ENCODE measurements at places on chromosomes 11 and 22.

GRCh38 chr11:93717501-93717900, 23.8 kb downstream of the TAF1D start:
- DNase-seq: no peak

- no peak for DNase-seq
Measured at GRCh38 chr22:21764038-21764804, 28.6 kb upstream of the YPEL1 start.

DNA sequence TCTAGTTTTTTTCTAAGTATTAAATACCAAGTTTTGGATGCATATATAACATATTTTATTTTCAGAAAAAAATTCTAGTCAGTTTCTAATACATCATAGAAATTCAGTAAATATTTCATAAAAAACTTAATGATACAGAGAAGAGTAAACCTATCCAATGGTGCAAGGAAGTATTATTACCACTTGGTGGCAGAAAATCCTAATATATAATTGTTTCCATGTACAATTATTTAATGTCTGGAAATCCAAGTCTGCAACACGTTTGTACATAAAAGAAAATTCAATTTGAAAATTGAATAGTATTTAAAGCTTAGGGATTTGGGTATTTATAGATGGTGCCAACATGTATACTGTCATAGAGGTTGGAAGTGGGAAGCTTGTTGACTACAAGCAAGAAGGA, 127.0 kb downstream of the TRPC6 start:
- DNase-seq: no peak

DNA sequence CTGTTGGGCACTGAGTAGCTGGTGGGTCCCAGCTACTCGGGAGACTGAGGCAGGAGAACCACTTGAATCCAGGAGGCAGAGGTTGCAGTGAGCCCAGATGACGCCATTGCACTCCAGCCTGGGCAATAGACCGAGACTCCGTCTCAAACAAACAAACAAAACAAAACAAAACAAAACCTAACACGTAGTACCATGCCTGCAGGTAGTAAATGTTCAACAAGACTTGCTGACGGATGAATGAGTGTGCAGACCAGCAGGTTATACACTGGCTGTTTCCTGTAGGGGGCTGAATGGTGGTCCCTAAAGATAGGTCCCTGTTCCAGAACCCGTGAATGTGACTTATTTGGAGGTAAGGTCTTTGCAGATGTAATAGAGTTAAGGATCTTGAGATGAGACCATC, 12.8 kb upstream of the MRGPRD start:
- no peak for DNase-seq

DNA sequence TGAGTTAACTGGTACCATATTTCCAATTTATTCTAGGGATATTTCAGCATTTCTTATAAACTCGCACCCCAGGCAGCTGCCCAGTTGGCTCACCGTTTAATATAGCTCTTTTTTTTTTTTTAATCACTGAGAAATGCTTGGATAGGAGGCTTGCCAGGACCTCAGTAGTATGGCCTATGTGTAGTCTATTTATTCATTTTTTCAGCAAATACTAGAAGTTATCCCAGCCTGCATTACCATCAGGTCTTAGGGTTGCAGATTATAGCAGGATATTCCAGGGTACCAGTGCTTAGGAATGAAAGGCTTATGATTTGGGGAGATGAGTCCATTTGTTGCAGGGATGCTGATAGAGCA, 26.6 kb downstream of the PARVA start:
- no peak for DNase-seq

- DNase-seq: no peak
Measured at GRCh38 chr11:111723595-111723994, 42.6 kb downstream of the PPP2R1B start.

- DNase-seq: no peak
Measured at GRCh38 chr11:65834202-65834601, 439 bp downstream of the SNX32 start.

DNA sequence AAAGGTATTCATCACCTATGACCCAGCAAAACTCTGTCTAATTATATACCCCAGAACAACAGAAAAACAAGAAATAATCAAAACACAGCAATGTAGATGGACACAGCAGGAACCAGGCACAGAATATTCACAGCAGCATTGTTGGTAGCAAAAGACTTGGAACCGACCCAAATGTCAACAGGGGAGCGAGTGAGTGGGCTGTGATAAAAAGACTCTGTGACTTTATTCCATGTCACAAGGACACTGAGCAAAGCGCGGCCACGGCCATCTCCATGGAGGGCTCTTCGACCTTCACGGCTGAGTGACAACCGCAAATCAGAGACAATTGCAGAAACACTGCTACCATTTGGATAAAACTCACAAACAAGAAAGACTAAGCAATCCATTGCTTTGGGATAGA, 1373.1 kb downstream of the TBC1D22A start:
- DNase-seq: no peak

GRCh38 chr11:7536100-7536499, 22.3 kb downstream of the PPFIBP2 start:
- DNase-seq: no peak

DNA sequence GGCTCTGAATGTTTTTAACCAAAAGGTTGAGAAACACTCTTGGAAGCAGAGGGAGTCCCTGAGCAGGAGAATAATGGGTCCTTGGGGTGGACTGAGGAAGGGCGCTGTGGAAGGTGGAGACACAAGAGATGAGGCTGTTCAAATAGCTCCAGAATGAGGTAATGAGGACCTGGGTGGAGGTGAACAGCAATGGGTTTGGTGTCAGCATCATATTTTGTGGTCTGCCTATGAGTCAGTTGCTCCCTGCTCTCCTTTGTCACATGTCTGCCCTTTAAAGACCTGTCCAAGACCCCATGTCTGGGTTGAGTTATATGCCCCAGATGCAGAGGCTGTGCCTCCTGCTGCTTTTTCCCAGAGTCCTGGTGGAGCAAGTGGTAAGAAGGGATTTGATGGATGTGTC, 113.6 kb downstream of the BARX2 start:
- DNase-seq: no peak

GRCh38 chr11:68039526-68040086, 781 bp downstream of the TCIRG1 start:
- no peak for DNase-seq

DNA sequence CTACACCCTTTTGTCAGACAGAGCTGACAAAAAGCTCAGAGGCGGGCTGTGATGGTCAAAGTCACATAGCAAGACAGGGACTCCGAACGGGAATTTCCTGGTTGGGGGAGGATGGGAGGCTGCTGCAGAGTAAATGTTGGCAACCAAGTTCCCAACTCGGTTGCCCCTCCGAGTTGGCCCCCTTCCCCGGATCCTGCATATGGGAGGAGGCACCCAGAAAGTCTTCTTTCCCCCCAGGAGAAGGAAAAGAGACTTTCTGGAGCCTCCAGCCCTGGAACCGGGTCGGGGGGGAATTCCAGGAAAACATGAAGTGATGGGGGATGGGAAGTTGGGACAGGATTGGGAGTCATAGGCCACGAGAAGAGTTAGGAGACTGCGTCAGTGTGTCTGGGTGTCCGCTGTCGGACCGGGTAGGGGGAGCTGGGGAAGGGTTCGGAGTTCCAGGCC, 614 bp downstream of the SELENOM start:
- DNase-seq: peak; percentile 63

GRCh38 chr22:39264349-39265038, 19.7 kb upstream of the PDGFB start:
- no peak for DNase-seq

GRCh38 chr22:50530580-50530876, 716 bp upstream of the TYMP start:
- no peak for DNase-seq

GRCh38 chr11:128161436-128161835, 425.9 kb downstream of the ETS1 start:
- no peak for DNase-seq

GRCh38 chr11:34427186-34427805, 11.4 kb upstream of the CAT start:
- DNase-seq: peak; percentile 80

- peak; percentile 51 for DNase-seq
Measured at GRCh38 chr11:117094776-117095175, 3.5 kb downstream of the SIK3 start.

GRCh38 chr11:123535401-123535800, 105.3 kb downstream of the GRAMD1B start:
- DNase-seq: no peak

DNA sequence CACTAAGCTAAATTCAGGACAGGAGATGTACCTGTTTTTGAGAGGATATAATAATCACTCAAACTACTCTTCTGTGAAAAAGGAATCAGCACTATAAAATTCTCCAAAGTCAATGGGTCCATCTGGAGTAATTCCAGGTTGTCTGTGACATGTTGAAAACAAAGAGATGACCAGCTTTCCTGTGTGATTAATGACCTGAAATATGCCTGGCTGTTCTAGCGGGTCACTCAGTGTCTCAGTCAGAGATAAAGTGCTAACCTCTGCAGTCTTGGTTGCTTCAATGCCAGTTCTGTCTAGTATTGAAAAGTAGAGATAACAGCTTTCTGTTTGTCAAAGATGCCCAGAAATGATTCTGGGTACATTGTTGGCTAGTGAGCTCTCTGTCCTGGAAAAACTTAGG, 722.6 kb upstream of the TENM4 start:
- DNase-seq: no peak

- DNase-seq: no peak
Measured at GRCh38 chr11:134445601-134446325, 33.7 kb upstream of the B3GAT1 start.
